ENCODE measurements at places on chromosomes 11 and 22.

DNA sequence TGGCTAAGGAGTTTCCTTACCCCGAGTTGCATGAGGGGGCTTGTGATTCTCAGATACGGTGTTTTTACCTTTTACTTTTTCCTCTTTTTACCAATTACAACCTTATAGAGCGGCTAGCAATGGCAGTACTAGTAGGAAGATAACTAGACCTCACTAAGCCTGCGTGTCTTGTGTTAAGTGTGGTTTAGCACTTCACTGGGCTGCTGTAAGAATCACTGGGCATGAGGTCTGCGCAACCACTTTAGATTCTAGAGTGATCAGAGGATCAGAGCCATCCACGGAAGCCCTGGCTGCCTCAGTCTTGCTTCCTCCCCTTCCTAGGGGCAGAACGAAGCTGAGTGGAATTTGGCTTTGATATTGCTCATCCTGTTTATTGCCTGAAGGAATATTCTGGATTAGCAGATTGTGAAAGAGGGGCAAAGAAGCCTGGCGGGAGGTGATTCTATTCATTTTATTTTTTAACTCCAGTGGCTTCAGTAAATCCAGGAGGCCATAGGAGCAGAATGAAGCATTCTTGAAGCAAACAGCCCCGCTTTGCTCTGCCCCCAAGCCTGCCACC, 88.5 kb downstream of the GRAMD1B start:
- DNase-seq = no peak

- no peak for DNase-seq
Measured at GRCh38 chr11:2551131-2551530, 106.3 kb downstream of the KCNQ1 start.

DNA sequence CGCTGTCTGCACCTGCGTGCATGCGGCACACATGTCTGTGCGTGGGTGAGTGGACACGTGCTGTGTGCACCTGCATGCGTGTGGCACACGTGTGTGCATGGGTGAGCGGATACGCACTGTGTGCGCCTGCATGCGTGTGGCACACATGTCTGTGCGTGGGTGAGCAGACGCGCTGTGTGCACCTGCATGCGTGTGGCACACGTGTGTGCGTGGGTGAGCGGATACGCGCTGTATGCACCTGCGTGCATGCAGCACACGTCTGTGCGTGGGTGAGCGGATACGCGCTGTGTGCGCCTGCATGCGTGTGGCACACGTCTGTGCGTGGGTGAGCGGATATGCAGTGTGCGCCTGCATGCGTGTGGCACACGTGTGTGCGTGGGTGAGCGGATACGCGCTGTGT, 27.1 kb upstream of the ACR start:
- DNase-seq = no peak

GRCh38 chr11:8803973-8804372, 107.0 kb upstream of the AKIP1 start:
- no peak for DNase-seq

GRCh38 chr11:34633990-34634693, 13.2 kb downstream of the EHF start:
- no peak for DNase-seq

DNA sequence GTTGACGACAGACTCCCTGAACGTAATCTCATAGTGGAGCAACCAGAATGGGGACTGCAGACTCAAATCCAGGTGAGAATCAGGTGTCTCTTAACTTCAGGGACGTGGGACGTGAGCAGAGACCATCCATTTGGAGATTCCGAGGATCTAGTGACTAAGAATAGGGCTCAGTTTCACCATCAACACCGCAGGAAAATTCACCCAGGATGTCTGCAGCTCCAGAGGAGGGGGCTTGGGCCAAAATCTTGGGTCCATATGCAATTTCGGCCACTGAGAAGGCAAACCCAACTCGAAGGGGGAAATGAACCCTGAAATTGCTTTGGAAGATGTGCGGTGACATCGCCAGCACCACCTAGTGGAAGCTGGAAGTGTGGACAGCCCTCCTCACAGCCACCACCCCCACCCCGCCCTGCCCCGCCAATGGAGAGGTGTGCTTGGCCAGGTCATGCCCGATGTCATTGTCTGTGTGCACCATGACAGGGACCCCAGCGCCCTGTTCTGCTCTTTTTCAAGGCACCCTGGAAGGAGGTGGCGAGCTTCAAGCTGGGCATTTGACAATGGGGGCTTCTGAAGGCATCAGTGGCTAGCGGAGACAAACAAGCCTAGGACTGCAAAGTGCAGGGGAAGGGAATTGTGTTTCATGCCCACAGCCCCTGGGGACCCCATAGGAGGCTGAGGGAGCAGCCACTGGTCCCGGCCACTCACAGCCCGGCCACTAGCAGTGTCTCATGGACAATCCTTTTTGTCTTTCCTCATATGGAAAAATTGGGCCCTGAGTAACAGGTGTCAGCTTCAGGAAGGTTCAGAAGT, 24.8 kb downstream of the APOL1 start:
- no peak for DNase-seq

GRCh38 chr22:46009730-46010129, 32.8 kb upstream of the WNT7B start:
- DNase-seq = no peak

DNA sequence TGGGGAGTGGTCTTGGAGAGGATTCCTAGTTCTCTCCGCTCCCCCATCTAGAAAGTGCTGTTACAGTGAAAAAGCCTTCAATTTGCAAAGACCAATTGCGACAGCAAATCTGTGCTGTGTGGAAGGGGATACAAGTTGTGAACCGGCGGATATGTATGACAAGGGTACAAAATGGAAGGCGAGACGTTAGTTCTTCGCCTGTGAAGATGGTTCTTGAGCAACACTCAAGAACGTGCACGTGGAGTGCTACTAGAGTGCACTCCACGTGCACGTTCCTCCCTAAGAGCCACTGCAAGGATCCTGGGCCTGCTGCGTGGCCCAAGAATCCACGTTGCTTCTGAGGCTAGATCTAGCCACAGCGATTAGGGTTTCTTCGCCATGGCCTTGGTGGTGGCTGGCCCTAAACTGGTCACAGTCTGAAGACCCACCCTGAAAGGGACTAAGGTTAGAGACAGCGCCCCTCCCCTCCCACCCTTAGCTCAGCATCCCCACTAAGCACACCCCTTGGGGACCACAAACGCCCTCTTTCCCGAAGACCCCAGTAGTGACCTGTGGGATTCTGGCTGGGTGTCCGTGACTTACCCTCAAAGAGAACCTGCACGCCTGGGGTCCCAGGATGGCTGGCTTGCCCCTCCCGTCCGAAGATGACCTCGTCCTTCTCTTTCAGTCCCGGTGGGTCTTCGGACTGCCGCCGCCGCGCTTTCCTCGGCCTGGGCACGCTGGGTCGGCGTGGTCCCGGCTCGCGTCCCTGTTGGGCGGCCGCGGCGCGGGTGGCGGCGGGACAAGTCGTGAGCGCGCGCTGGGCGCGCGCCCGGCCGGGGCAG, 519 bp upstream of the PDE3B start:
- no peak for DNase-seq

DNA sequence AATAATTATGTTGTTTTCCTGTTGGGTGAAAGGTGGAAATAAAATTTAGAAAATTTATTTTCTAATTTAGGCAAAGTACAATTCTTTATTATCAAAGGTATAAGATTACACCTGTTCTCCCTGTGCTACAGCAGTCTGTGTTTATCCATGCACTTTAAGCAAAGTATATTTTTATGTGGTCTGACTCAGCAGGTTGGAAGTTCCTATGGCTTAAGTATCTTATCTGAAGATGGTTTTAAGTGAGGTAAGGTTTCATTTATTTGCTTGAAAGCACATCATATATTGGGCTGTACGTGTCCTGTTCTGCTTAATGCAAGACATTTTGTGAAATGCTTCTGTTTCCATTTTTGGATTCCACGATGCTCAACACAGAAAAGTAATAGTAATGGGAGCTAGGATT, 14.6 kb downstream of the PPME1 start:
- DNase-seq = no peak

GRCh38 chr11:111124724-111125123, 120.8 kb upstream of the POU2AF2 start:
- no peak for DNase-seq

All from esophagus squamous epithelium (tissue), 5 donors.